ENCODE measurements at places on chromosomes 5 and 9.

- no peak for DNase-seq
Observed at GRCh38 chr9:114184866-114185265, 29.5 kb downstream of the COL27A1 start.

DNA sequence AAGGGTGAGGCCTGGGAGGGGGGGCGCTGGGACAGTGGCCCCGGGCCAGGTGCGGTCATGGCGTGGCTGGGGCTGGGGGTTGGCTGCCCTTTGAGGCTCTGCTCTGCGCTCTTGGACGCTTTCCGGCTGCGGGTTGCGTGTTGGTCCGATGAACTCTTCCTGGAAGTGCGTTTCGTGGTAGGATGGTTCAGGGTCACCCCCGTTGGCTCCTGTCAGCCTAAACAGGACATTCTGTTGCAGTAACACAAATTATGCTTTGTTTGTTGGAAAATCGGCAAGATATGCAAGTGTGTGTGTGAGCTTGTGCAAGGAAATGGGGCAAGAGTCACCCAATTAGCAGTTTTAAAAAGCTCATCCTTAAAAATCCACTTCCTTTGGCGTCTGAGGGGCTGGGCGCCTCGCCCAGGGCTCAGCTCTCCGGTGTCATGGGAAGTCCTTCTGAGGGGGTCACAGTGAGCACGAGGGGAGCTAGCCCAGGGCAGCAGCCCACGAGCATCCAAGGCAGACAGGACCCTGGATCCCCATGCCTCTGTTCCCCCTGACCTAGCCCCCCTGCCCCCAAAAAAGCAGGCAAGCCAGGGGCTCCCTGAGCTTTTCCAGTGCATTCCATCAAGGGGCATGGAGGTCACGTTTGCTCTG, 22.2 kb upstream of the RNU6ATAC start:
- no peak for DNase-seq

GRCh38 chr5:142561486-142562097, 124.3 kb downstream of the FGF1 start:
- DNase-seq, result no peak

DNA sequence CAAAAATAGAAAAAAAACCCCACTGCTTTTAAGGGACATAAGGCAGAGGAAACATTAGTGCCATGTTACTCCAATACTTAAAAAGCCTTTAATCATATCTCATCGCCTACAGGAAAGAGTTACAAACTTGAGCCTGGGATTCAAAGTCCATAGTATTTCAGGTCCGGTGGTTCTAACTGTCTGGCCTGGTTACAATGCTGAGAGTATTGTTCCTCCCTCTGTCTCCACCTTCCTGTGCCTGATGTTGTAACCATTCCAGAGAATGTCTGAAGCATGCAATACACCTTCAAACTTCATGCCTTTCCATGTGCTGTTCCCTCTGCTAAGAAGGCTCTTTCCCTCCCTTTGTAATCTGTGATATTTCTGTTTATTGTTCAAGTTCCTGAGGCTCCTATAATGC, 41.6 kb upstream of the SLC36A2 start:
- DNase-seq, result no peak

DNA sequence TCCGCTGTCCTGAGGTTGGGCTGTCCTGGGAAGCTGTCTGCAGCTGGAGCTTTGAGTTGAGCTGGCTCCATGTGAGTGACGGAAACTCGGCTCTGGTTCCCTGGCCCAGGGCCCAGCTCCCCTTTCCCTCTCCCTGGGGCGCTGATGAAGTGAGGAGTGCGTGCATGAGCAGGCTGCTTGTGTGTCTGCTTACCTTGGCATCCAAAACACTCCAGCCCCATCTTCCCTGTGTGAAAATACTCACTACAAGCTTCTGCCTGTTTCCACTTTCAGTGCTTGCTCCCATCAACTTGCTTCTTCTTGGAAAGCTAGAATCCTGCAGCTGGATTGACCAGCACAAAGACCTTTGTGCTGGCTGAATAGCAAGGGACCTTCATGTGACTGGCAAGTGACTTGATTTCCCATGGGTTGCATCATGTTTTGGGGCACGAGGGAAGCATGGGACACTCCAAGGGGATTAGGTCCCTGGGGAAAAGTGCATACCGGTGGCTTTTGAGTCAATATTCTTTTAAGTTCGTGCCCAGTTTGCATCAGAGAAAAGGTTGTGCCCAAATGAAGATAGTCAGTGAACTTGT, 198.1 kb downstream of the GADD45G start:
- no peak for DNase-seq
